ENCODE measurements at places on chromosomes 7 and 10.

GRCh38 chr10:101301111-101301731, 52.7 kb upstream of the BTRC start:
- peak; percentile 92 for DNase-seq

- DNase-seq, result no peak
Observed at GRCh38 chr10:34690383-34691049, 124.6 kb downstream of the PARD3 start.

GRCh38 chr7:514651-515598, 4.7 kb downstream of the PDGFA start:
- DNase-seq, result peak; percentile 55

- peak; percentile 99 for DNase-seq
Observed at GRCh38 chr7:2497500-2498336, 21.5 kb upstream of the GRIFIN start.

- peak; percentile 35 for DNase-seq
Observed at GRCh38 chr10:113788604-113789083, 37.2 kb downstream of the PLEKHS1 start.

- no peak for DNase-seq
Observed at GRCh38 chr7:19674266-19674960, 34.4 kb downstream of the POLR1F start.

DNA sequence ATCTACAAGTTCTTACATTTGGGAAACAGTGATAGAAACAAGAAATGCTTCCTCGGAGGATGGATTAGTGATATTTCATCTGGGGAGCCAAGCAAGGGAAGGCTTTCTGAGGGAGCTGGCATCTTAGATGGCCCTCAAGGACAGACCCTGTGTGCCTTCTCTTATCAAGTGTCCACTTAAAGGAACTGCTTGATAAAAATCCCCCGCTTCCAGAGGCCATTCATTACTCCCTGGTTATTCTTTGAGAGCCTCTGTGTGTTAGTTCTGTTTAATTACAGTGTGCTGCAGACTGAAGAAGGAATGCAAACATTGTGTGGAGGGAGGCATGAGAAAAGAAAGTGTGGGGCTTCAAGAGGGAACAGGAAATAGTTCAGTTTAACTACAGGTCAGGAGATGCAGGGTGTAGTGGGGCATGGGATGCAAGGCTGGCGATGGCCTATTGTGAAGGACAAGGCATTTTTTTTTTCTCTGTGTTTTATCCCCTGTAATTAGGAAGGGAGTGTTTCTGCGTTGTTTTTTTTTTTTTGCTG, 145.4 kb downstream of the SNX10 start:
- no peak for DNase-seq

DNA sequence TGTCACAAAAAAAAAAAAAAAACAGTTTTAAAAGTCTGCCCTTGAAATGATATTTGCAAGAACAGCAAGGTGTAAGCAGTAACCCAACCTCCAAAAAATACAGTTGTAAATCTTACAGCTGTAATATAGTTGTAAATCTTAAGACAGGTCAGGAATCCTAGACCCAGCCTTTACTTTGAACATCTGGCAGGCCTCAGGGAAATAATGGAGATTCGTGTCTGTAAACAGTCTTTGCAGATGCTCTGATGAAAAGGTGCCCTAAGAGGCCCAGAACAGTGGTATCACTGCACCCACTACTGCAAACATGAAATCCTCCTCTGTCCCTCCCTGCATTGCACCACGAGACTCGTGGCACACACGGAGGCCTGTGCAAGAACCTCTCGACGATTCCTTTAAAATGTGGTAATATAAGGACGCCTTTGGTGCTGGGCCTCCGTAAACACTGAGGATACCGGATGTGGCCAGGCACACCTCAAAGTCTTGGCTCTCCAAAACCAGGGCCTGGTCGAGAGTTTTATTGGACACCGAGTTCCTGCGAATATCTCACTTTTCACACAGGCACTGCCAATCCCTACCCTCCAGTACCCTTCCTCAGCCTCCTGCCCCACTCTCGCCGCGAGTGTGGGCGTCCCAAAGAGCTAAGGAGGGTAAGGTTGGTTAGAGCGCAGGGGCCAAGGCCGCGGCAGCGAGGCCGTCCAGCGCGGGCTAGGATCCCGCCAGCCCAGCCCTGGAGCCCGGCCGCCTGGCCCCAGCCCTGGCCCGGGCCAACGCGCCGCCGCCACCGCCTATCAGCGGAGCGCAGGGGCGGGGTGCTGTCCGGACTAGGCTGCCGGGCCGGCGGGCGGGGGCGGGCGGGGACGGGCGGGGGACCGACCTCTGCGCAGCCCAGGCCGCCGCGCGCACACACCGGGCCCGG, at the start of gene REEP3:
Gene REEP3, plus strand, starts transcription at position 902 of the 916 bp plus-strand sequence. CDS start 145 bp downstream, outside the sequence.
- peak; percentile 76 for DNase-seq
